ENCODE measurements at places on chromosomes 2 and 18.
A peak's percentile ranks its signal among the peaks of the same experiment; 100 is the strongest.

GRCh38 chr18:11998193-11998592 is 16.9 kb downstream of the IMPA2 start:
- DNase-seq: no peak

- DNase-seq: no peak
Observed at GRCh38 chr18:49160079-49160930, 209.5 kb upstream of the SMAD7 start.

- DNase-seq: peak; percentile 71
Observed at GRCh38 chr2:177551989-177552421, 159.4 kb downstream of the AGPS start.

GRCh38 chr18:76977684-76978232 is 154.8 kb downstream of the MBP start:
- DNase-seq: peak; percentile 32
